ENCODE measurements at places on chromosomes 12 and 14.

GRCh38 chr12:72189266-72189665 lies 82.9 kb upstream of the TRHDE start:
- no peak for DNase-seq

DNA sequence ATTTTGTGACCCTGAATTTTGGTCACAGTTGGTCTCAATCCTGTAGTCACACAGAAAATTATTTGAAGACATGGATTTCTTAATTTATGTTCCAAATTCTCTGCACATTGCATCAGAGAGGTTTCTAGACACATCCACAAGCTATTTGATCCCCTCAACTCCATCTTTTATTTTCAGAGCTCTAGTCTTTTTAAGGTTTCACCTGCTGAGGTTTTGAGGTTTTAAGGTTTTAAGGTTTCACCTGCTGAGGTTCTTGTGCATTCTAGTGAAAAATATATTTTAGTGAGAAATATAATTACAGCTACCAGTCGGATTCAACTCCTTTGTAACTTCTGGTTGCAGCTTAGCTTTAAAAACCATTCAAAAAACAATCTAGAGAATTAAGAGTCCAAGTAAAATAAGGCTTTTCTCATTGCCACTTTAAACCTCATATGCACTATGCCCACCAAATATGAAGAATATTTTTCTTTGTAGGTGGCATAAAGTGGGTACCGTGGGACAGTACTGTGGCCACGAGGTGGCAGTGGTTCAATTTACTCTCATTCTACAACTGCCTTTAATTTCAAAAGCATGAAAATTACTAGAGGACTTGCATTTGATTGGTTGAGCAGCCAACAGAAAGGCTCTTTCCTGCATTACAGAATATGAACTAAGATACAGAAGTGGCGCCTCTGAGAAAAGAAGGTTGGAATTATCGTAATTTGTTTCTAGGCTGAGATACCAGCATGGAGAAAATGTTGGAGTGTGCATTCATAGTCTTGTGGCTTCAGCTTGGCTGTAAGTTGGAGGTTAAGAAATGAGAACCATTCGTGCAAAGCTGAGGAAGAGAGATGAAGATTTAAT lies 366.5 kb upstream of the OR4E1 start:
- DNase-seq = no peak

DNA sequence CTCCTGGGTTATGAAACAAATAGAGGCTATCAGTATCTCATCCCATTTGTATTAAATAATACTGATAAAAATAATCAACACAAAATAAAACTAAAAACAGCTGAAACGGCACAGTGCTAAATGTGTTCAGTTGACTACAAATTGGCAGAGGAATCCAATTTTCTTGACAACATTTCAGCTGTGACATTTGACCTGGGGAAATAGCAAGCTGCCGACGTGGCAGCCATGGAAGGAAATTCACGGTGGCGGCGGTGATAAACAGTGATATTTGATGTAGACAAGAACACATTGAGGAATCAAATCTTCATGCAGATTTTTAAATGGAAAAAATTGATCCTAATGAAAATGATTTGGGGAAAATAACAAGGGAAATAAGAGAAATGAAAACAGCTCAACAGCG lies 159.1 kb upstream of the RTL1 start:
- DNase-seq = no peak

DNA sequence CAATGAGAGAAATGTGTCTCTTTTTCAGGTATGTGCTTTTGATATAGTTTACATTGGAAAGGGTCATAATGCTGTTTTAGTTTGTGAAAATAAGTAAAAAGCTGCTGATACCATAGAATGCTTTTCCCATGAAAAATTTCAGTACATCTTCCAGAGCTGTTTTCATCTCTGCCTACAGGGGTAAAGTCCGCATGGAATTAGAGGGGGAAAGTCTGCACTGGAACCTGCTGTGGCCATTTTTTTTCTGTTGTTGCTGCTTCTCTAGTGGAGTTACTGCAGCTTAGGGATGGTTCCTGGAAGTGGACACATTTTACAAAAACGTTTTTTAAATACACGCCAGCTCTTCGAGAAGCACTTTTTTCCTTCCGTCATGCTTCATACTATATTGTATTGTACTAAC lies 81.3 kb downstream of the VEZT start:
- DNase-seq = no peak

GRCh38 chr12:70177631-70178030 lies 65.6 kb upstream of the CNOT2 start:
- DNase-seq = no peak

All from T-helper 1 cell (primary cell).